ENCODE measurements at places on chromosomes 2 and 18.

DNA sequence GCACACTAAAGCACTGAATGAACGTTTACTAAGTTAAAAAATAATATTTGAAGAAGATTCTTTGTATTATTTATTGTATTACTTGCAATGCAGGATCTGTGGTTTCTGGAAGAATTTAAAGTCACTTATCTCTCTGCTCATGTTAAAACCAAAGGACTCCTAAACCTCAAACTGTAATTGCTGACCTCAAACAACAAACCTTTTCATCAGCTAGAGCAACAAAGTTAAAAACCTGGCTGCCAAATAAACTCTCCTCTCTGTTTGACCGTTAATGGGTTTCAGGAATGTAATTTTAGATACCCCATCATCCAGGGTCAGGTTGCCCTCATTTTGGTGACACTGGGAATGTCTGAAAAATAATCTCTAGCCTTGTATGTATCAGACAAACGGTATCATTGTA lies 239.1 kb downstream of the TGIF1 start:
- no peaks in the 10 kb centered on the region for H3K27me3 ChIP-seq
- H3K4me1 ChIP-seq: no peaks in the 10 kb centered on the region
- DNase-seq: no peak
- no peak overlapping the region for H3K4me3 ChIP-seq

DNA sequence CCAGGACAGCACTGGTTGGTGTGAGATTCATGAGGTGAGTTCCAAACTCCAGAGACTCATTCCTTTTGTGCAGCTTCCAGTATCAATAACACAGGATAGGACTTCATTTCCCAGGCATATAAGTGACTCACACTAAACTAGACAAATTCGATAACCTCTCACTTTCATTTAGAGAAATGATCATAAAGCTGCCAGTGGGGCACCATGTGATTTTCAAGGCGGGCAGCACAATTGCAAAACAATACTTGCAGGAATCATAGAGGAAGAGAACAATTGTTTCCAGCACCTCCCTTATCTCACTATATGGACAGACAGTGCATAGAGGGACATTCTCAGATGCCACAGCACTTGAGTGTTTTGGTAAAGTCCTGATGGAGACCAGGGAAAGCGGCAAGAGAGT lies 31.3 kb upstream of the DNAH7 start:
- H3K27me3 ChIP-seq: no peaks in the 10 kb centered on the region
- H3K27ac ChIP-seq: no peak overlapping the region
- DNase-seq: no peak
- H3K36me3 ChIP-seq: no peaks in the 10 kb centered on the region
- no peak overlapping the region for H3K4me3 ChIP-seq
- H3K4me1 ChIP-seq: no peaks in the 10 kb centered on the region

GRCh38 chr2:233818639-233819621 lies 35.4 kb downstream of the HJURP start:
- DNase-seq: no peak
- H3K27me3 ChIP-seq: no peaks in the 10 kb centered on the region
- no peak overlapping the region for H3K4me3 ChIP-seq
- H3K4me1 ChIP-seq: no peaks in the 10 kb centered on the region
- H3K27ac ChIP-seq: no peak overlapping the region
- no peaks in the 10 kb centered on the region for H3K36me3 ChIP-seq

GRCh38 chr18:75854174-75854573 lies 426.7 kb upstream of the SMIM21 start:
- no peaks in the 10 kb centered on the region for H3K36me3 ChIP-seq
- no peak for DNase-seq
- H3K27ac ChIP-seq: no peak overlapping the region
- no peak overlapping the region for H3K4me3 ChIP-seq

GRCh38 chr2:146040051-146040450 lies 1520.1 kb upstream of the ZEB2 start:
- H3K27me3 ChIP-seq: no peaks in the 10 kb centered on the region
- H3K4me3 ChIP-seq: no peak overlapping the region
- H3K27ac ChIP-seq: no peak overlapping the region
- H3K4me1 ChIP-seq: no peaks in the 10 kb centered on the region
- no peak for DNase-seq

GRCh38 chr2:73260338-73260984 lies 23.8 kb downstream of the FBXO41 start:
- no peaks in the 10 kb centered on the region for H3K36me3 ChIP-seq
- no peak overlapping the region for H3K27ac ChIP-seq
- DNase-seq: no peak

DNA sequence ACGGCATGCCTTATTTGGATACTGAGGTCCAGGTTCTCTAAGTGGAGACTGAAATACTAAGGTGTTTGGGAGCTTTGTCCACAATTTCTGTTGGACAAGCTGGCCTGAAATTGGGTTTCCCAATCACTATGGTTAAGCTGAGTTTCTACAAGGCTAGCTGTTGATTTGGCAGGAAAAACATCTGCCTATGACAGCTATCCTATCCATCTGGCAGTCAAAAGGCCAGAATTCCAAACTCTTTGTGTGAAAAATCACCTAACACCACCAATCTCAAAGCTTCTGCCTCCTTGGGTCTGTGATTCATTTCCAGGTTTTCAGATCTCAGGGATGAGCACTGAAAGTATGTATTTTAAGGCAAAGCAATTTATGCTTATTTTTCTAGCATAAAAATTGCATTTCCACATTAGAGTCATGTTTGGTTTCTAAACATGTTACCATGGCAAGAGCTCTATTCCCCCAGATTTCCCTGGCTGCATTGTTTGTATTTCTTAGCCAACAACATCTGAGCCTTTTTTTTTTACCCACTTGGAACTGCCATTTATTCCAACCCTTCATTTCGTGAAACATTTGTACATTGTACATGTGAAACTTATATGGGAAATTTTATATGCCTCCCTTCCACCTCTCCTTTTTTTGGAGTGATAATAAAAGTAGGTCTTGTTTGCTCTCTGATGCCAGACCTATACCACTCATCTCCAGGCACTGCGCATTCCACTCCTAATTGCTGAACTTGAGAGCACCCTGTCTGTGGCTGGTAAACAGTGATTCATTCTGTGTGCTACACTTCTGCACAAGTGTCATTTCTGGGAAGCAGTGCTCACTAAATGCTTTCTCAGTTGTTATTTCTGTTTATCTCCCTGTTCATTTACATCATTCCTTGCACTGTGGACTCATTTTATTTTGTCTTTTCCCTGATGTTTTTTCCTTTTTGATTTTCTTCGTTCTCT lies 15.9 kb upstream of the CCDC85A start:
- no peaks in the 10 kb centered on the region for H3K4me1 ChIP-seq
- DNase-seq: no peak
- no peak overlapping the region for H3K4me3 ChIP-seq
- no peaks in the 10 kb centered on the region for H3K27me3 ChIP-seq
- H3K27ac ChIP-seq: no peak overlapping the region
- H3K36me3 ChIP-seq: no peaks in the 10 kb centered on the region

DNA sequence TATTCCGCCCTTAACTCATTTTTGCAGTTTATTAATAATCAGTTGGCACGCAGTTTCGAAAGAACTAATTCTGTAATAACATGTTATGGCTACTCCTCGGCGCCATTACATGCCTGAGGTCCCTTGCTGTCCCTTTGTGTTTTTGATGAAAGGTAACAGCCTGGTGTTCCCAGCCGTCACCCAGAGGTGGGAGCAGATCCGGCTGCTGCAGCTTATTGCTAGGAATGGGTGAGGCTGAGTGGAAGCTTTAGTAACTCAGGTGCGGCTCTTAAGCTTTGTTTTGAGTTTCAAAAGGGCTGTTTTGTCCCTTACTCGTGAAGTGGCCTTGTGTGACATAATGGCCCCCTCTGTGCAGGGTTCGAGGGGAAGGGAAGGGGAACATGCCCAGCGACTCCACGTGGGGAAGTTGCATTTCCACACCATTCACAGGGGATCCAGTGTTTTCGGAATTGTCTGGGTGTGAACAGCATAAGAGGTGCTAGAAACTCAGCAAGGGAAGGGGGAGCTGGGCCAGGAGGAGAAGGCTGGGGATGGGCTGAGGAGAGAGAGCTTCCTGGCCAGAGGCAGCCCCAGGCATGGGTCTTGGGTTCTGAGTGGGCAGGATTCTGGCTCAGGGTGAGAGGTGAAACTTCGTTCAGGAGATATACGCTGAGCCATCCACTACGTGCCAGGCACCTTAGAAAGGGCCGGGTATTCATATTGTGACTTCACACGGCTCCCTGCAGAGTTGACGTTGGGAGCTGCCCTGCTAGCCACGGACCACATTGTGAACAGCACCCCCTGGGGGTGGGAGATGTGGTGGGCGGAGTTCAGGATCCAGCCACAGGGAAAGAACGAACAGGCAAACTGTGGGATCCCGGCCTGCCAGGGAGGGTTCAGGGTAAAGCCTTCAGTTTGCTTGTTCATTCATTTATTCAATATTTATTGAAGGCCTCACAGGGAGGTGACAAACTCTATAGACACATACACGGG lies 84.4 kb downstream of the TGOLN2 start:
- H3K36me3 ChIP-seq: no peaks in the 10 kb centered on the region
- DNase-seq: peak; percentile 28
- peaks cover 10% of the 10 kb centered on the region for H3K4me1 ChIP-seq
- H3K27me3 ChIP-seq: no peaks in the 10 kb centered on the region
- H3K27ac ChIP-seq: no peak overlapping the region

- H3K36me3 ChIP-seq: no peaks in the 10 kb centered on the region
- H3K4me3 ChIP-seq: no peak overlapping the region
- no peaks in the 10 kb centered on the region for H3K27me3 ChIP-seq
- peaks cover 11% of the 10 kb centered on the region for H3K4me1 ChIP-seq
- H3K27ac ChIP-seq: no peak overlapping the region
- peak; percentile 33 for DNase-seq
Measured at GRCh38 chr2:111671426-111672150, 212.4 kb downstream of the ANAPC1 start.

- no peak overlapping the region for H3K4me3 ChIP-seq
- no peaks in the 10 kb centered on the region for H3K36me3 ChIP-seq
- H3K27ac ChIP-seq: no peak overlapping the region
- no peak for DNase-seq
- H3K4me1 ChIP-seq: no peaks in the 10 kb centered on the region
- no peaks in the 10 kb centered on the region for H3K27me3 ChIP-seq
Measured at GRCh38 chr18:78860117-78860516, 119.5 kb upstream of the SALL3 start.

DNA sequence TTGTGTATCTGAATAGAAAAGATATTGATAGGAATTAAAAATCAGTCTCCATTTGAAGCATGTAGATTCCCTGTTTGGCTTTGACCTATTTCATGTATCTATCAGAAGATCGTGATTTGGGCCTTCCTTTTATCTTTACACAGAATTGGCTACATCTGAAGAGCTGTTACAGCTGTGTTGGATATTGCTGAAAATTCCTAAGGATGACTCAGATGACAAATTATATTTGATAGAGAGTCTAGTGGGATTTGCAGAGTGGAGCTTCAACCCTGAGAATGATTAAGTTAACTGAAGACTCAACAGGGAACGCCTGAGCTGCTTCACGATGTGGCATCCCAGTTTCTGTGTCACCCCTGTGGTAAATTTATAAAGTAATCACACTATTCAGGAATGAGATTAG lies 4.9 kb upstream of the COL3A1 start:
- H3K27ac ChIP-seq: peak overlapping the region; percentile 45
- H3K27me3 ChIP-seq: no peaks in the 10 kb centered on the region
- no peak overlapping the region for H3K4me3 ChIP-seq
- no peaks in the 10 kb centered on the region for H3K36me3 ChIP-seq
- no peak for DNase-seq
- peaks cover 10% of the 10 kb centered on the region for H3K4me1 ChIP-seq

DNA sequence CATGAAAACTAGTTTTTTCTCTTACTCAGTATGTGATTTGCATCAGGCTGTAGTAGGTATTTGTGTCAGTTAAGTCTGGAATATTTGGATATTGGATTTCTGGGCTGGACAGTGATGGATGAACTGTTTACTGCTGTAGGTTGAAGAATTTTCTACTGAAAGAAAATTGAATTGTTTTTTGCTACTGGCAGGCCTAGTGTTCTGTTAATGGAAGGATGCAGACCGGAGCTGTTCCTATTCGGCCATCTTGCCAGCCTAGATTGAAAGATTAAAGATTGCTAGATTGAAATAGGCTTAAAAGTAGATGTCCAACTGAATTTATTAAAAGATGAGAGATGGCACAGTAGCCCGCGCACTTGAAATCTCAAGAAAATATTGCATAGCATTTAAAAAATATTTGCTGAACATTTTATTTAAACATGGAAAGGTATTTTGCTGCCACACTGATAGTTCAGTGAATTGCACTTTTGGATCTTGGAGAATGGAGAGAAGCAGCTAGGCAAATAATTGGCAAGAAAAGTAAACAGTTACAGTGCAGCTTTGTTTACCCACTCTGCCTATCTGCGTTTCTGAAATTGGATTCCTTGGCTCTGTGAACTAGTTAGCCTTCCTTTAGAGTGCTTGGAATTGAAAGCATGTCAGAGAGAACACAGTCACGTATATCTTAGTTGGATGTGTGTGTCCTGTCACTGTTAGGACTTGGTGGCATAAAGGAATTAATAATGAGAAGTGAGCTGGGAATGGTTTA lies 54.1 kb downstream of the EPB41L5 start:
- H3K4me3 ChIP-seq: no peak overlapping the region
- peaks cover 17% of the 10 kb centered on the region for H3K4me1 ChIP-seq
- H3K27me3 ChIP-seq: no peaks in the 10 kb centered on the region
- no peak overlapping the region for H3K27ac ChIP-seq
- DNase-seq: peak; percentile 11
- H3K36me3 ChIP-seq: no peaks in the 10 kb centered on the region

DNA sequence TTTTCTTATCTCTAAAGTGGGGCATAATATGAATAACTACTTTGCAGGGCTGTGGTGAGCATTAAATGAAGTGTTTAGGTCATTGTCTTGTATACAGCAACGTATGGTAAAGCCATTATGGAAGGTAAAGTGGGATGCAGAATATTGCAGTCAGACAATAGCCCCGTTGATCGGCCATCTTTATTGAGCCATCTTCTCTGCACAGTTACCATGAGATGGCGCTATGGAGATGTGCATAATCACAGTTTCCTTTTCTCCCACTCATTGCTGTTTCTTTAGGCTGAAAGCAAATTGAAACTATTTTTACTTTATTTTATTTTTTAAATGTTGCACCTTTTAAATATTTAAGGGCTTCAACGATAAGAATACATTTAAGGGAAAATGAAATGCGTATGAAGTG lies 108.9 kb downstream of the THSD7B start:
- no peaks in the 10 kb centered on the region for H3K36me3 ChIP-seq
- H3K27ac ChIP-seq: no peak overlapping the region

DNA sequence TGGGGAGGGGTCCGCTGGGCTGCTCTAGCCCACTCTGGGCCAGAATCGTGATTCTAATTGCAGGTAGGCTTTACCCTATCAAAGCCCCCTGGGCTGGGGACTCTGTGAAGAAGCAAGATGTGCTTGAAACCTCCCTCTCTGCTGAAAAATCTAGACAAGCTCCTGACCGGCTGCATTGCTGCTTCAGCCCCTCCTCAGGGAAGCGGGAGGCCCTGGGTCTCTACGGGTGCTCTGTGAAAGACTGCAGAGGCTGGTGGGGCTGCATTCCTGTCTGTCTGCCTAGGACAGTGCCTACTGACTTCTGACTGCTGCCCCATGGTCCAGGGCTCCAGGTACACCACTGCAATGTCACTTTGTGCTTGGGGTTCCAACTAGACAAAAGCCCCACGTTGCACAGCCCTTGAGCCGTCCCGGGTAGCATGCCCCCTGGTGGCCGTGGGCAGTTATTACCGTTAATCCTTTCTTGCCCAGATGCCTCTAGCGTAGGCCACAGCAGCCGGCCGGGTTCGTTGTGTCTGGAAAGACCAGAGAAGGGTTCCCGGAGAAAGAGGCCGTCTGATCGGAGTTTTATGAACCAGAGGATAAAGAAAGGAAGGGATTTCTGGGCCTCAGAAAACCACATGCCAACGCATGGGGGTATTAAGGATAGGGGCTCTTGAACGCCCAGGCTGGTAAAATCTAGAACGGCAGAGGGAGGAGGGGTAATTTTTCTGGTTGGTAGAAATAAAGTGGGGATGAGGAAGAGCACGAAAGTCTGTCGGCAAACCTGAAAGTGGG lies 15.9 kb upstream of the C1QL2 start:
- no peaks in the 10 kb centered on the region for H3K4me1 ChIP-seq
- H3K27ac ChIP-seq: no peak overlapping the region
- no peaks in the 10 kb centered on the region for H3K36me3 ChIP-seq
- H3K4me3 ChIP-seq: no peak overlapping the region
- no peak for DNase-seq

All from gastrocnemius medialis (tissue), 4 donors.